Stimulated activated CD8-positive, alpha-beta memory T cell treated with anti-CD3 and anti-CD28 coated beads, Interleukin-12 subunit alpha, Interleukin-12 subunit beta, amount 100 ng/mL, for 4 hours (primary cell): ENCODE measurements at places on chromosomes 7 and 10.
A peak's percentile ranks its signal among the peaks of the same experiment; 100 is the strongest.

DNA sequence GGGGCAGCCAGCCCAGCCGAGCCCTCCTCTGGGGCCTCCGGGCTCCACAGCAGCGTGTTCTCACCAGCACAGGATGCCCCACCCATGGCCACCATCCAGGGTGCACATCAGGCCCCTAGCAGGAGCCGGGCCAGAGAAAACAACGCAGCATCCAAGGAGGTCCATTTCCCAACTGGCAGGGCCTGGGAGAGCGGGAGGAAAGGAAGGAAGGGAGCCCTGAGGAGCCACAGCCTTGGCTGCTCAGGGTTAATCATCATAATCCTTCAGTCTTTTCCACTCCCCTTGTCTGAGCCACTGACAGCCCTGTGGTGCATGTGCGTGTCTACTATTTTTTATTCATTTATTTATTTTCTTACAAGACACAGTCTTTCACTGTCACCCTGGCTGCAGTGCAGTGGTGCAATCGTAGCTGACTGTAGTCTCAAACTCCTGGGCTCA lies 3.6 kb downstream of the PLAC9 start:
- DNase-seq: no peak

GRCh38 chr10:34656661-34657060 lies 158.4 kb downstream of the PARD3 start:
- DNase-seq: no peak

DNA sequence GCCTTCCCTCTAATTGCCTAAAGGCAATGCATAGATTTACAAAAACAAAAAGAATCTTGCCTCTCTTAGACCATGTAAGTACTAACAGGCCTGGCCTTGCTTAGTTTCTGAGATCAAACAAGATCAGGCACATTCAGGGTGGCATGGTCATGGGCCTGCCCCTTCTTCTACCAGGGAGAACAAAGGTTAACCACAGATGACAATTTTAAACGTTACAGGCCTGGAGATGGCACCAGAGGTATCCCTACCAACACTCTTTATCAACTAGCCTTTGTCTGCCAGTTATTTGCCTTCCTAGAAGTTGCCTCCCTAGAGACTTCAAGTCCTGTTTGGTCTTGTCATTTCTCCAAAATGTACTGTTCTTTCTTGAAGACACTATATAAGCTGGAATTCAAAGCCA lies 252.6 kb downstream of the DOCK4 start:
- DNase-seq: no peak

DNA sequence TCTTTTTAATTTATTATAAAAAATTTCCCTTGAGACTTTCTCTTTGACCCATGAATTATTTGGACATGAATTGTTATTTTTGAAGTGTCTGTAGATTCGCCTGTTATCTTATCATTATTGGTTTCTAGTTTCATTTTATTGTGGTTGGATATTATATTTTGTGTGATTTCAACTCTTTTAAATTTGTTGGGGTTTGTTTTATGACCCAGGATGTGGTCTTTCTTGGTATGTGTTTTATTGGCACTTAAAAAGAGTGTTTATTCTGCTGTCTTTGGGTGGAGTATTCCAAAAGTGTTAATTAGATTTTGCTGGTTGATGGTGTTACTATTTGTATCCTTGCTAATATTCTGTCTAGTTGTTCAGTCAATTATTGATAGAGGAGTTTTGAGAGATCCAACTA lies 50.5 kb upstream of the GPR141 start:
- no peak for DNase-seq

DNA sequence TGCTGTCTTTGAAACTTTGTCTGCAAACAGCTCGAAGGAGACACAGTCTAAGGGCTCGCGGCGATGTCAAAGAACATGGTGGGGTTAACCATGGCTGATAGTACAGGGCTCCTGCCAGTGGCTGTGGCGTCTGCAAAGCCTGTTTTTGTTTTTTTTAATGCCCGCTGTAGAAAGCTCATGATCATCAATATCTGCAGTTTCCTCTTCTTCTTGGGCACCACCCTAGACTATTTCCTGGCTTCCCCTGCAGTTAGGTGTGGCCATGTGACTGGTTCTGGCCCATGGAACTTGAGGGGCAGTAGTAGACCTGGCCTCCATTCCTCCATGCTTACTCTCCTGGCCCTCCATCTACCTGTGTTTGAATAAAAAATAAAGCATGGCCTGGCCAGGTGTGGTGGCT lies 21.8 kb upstream of the SAMD8 start:
- DNase-seq: no peak

DNA sequence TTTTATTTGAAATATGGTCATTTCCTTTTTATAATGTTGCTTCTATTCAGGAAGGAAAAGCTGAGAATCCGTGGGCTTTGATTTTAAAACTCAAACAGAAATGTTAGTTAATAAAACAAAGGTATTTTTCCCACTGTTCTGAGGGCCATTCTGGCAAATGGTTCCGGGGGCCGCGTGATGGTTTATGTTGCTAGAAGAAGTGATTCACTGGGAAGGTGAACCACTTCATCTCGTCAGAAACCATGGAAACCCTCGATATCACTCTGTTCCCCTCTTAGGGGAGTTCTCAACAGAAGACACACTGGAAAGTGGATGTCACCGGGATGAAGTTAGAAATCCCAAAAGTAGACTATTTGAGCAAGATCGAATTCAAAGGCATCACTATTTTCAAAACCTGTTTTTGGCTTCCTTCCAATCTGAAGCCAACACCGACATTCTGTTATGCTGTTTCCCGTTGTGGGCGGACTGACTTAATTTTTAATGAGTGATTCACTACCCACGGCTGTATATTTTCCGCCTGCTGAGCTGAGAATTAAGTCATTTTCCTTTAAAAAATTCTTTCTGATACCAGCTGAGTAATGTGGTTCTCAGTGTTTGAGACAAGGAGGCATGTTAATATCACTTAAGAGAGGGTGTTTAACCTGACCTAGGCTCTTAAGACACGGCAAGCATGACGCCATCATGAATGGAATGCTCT lies 84.1 kb downstream of the PTPRE start:
- peak; percentile 27 for DNase-seq

DNA sequence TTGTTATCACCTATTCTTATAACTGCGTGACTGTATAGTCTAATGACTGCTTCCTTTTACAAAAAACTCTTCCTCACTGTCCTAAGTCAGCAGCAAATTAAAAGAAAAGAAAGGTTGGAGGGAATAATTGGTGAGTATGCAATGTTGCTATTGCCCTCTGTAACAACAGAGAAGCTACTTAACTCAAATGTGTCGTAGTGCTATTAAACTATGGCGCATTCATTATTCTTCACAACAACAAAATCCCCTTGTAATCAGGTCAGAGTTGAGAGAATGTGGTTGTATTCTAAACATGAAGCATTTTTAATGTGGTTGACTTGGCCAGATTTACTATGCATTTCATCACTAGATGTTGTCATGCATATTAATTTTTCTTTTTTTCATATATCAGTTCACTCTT lies 897.8 kb upstream of the PHF14 start:
- no peak for DNase-seq

- DNase-seq: no peak
Observed at GRCh38 chr7:143410521-143411004, 1.9 kb upstream of the EPHA1 start.

GRCh38 chr7:50214126-50214670 lies 90.3 kb upstream of the IKZF1 start:
- no peak for DNase-seq

DNA sequence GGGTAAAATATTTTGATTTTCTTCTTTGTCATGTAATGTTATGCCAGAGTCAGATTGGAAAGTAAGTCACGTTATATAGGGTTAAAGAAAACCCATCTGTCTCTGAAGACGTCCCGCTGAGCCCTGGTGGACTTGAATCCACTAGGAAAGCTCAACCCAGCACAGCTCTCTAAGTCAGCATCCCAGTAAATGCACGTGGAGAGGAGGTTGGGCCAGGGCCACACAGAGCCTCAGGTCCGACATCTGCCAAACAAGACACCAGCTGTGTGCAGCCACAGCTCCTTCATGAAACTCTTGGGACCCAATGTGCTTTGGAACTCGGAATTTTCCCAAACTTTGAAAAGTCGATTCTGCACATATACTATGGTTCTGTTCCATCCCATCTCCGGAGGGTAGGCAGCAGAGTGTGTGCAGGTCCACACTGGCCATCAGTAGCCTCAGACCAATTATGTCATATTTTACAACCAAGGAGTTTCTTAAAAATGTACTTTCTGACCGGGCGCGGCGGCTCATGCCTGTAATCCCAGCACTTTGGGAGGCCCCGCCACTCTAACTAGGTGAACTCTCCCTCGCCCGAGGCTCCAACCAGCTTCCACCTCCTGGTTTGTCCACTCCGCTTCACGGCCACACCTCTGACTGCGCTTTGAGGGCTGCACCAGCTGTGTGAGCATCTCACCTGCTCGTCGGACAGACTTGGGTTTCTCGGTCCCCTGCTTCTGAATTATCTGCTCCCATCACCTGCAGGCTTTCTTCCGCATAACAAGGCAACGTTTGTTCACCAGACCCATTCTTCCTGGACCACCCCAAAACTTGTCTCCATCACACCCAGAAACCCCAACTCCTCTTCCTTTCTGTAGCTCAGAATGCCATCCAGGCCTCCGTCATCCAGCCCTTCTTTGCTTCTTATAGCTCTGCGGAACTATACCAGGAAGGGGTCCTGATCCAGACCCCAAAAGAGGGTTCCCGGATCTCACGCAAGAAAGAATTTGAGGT lies 29.7 kb upstream of the DNAJB6 start:
- DNase-seq: no peak

- DNase-seq: no peak
Observed at GRCh38 chr10:96250349-96250748, 21.0 kb downstream of the BLNK start.
